ENCODE measurements at places on chromosomes 5 and 9. TPM values are rescaled to one million over a fixed set of nuclear protein-coding genes. Genes with fewer than 3 reads are reported as not detected.

DNA sequence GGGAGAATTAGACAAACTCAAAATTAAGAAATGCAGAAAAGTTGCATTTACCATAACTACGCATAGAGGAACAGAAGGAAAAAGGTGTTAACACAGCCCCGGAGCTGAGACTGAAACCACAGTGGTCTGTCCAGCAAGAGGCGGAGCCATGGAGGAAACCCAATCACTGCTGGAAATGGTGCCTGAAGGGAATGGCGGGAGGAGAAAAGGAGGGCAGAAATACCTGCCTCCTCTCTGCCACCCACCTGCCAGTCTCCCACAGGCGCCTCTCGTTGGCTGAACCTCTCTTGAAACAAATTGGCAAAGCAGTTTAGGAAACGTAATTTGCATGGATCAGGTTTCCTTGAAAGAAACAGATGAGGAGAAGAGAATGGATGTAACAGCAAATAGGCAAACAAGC is 9.7 kb upstream of the PRKACG start:
- no peaks in the 10 kb centered on the region for H3K36me3 ChIP-seq
- no peak for DNase-seq
- no peaks in the 10 kb centered on the region for H3K4me1 ChIP-seq
- H3K27me3 ChIP-seq, result peaks cover 71% of the 10 kb centered on the region
- H3K4me3 ChIP-seq, result no peak overlapping the region

Gene PCDH1
- 101 TPM for total RNA-seq

DNA sequence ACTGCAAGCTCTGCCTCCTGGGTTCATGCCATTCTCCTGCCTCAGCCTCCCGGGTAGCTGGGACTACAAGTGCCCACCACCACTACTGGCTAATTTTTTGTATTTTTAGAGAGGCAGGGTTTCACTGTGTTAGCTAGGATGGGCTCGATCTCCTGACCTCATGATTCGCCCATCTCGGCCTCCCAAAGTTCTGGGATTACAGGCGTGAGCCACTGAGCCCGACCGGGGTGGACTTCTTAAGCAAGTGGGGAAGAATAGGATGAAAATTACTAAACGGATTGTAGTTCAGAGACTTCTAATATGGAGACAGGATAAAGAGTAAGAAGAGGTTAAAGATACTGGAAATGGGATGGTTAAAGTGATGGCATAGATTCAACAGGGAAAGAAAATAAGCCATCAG is 132.3 kb upstream of the IRX2 start:
- H3K27ac ChIP-seq, result no peak overlapping the region
- H3K36me3 ChIP-seq, result no peaks in the 10 kb centered on the region
- no peak for DNase-seq
- H3K4me1 ChIP-seq, result no peaks in the 10 kb centered on the region
- no peak overlapping the region for H3K4me3 ChIP-seq

DNA sequence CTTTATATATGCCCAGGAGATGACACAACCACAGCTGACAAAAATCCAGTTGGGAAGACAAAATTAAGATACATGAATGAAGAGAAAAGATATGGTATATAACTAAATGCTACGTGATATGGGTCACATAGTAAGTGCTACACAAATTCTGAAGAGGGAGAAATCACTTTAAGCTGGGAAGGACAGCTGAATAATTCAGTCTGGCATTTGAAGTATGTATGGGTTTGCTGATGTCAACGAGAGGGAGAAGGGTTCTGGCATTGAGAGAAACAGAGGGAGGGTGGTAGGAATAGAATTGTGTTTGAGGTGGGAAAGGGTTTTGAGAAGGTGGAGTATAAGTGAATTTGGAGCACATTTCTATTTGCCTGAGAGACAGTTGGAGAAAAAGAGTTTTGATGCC is 6.7 kb upstream of the SLIT3 start:
- H3K27me3 ChIP-seq, result 0 out of 2 replicates have a peak, but pooled peaks cover 3% of the 10 kb centered on the region
- H3K4me1 ChIP-seq, result no peaks in the 10 kb centered on the region
- no peak for DNase-seq
- no peak overlapping the region for H3K27ac ChIP-seq

Gene CCL27
- total RNA-seq, result 0.44 TPM

DNA sequence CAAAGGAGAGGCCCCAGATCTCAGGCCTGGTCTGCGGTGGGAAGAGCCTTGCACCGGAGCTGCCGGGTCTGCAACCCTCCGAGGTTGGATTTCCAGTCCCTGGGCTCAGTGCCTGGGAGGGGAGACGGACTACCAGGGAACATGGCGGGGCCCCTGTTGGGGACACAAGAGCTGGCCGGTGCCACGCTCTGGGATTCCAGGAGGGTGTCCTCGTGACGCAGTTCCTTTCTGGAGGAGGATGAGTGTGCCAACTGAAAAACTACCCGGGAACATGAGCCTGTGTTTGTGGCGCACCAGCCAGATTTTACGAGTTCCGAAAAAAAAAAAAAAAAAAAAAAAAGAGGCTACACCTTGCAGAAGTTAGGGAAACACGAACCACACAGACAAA is 9.0 kb downstream of the NRARP start:
- no peaks in the 10 kb centered on the region for H3K4me1 ChIP-seq
- no peak for DNase-seq
- no peak overlapping the region for H3K27ac ChIP-seq
- no peak overlapping the region for H3K4me3 ChIP-seq
- no peaks in the 10 kb centered on the region for H3K36me3 ChIP-seq
- no peaks in the 10 kb centered on the region for H3K27me3 ChIP-seq

Gene GAPT
- total RNA-seq, result not detected

Gene ARSB
- total RNA-seq, result 5.1 TPM

Gene RFX3
- total RNA-seq, result 8.4 TPM

GRCh38 chr9:89604729-89605464 is at the start of gene GADD45G:
GADD45G (plus strand) TSS chr9:89605012; CDS start chr9:89605122, 110 bp downstream.
- no peaks in the 10 kb centered on the region for H3K36me3 ChIP-seq
- no peak within 1 kb of the TSS for H3K27ac ChIP-seq
- H3K4me1 ChIP-seq, result no peaks in the 10 kb centered on the region
- H3K27me3 ChIP-seq, result peaks cover 61% of the 10 kb centered on the region

DNA sequence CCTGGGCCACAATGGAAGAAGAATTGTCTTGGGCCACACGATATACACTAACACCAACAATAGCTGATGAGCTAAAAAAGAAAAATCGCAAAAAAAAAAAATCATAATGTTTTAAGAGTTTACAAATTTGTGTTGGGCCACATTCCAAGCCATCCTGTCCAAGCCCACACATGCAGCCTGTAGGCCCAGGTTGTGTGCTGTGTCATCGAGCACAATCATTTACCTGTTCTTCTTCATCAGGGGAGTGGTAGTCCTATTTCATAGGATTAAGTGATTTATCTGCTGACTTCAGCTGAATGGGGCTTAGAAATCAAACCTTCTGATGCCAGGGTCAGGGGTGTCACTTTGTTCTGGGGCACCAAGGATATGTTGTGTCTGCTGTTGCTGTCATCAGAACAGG is 44.6 kb upstream of the ELL2 start:
- DNase-seq, result no peak
- no peaks in the 10 kb centered on the region for H3K27me3 ChIP-seq
- H3K4me3 ChIP-seq, result no peak overlapping the region

Gene FABP6
- total RNA-seq, result 5.7 TPM

GRCh38 chr9:127575875-127576778 is 36.0 kb upstream of the STXBP1 start:
- peaks cover 86% of the 10 kb centered on the region for H3K4me1 ChIP-seq
- no peak for DNase-seq
- no peaks in the 10 kb centered on the region for H3K27me3 ChIP-seq
- no peak overlapping the region for H3K4me3 ChIP-seq

Measured in PC-9 (cell line).